ENCODE measurements at places on chromosomes 7 and 10. TPM values are rescaled to one million over a fixed set of nuclear protein-coding genes. Genes with fewer than 3 reads are reported as not detected.

GRCh38 chr10:124271676-124272075, 147.0 kb downstream of the OAT start:
- DNase-seq = no peak
- no peaks in the 10 kb centered on the region for H3K36me3 ChIP-seq
- H3K27ac ChIP-seq = no peak overlapping the region
- H3K4me1 ChIP-seq = no peaks in the 10 kb centered on the region
- H3K4me3 ChIP-seq = no peak overlapping the region

- H3K36me3 ChIP-seq = no peaks in the 10 kb centered on the region
- no peak overlapping the region for H3K27ac ChIP-seq
- H3K27me3 ChIP-seq = no peaks in the 10 kb centered on the region
- no peak for DNase-seq
Observed at GRCh38 chr10:38600146-38600545, 506.0 kb downstream of the ZNF37A start.

- H3K27me3 ChIP-seq = no peaks in the 10 kb centered on the region
- no peak for DNase-seq
- H3K4me1 ChIP-seq = peaks cover 14% of the 10 kb centered on the region
Observed at GRCh38 chr7:66669088-66669487, 40.4 kb downstream of the KCTD7 start.

DNA sequence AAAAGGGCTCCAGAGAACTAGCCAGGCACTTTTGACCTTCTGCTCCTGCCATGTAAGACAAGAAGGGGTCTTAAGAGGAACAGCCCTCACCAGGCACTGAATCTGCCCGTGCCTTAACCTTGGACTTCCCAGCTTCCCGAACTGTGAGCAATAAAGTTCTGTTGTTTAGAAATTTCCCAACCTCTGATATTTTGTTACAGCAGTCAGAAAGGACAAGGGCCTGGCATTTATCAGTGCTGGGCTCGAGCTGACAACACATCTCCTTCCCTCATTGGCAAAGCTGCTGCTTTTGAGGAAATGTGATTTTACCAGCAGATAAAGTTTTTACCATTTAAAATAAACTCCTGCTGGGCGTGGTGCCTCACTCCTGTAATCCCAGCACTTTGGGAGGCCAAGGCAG, 103.5 kb downstream of the GPR26 start:
- H3K27ac ChIP-seq = no peak overlapping the region
- H3K4me1 ChIP-seq = no peaks in the 10 kb centered on the region
- H3K27me3 ChIP-seq = 0 out of 2 replicates have a peak, but pooled peaks cover 4% of the 10 kb centered on the region

WDR86 gene
- total RNA-seq = not detected

DNA sequence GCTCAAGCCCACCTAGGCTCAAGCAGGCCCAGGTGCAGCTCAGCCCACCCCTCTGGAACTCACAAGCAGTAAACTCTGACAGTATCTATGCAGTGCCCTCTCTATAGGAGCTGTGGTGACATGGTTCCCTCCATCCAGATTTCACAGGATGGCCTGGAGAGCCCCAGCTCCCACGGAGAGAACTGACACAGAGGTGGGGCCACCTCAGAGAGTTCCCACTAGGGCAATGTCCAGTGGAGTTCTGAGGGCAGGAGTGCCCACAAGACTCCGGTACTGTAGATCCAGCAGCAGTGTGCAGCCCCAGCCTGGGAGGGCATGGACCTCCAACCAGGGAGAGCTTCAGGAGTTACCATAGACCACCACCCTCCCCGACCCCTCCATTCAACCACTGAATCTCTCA, 37.3 kb upstream of the CNPY1 start:
- peaks cover 9% of the 10 kb centered on the region for H3K4me1 ChIP-seq
- H3K4me3 ChIP-seq = no peak overlapping the region
- H3K36me3 ChIP-seq = no peaks in the 10 kb centered on the region
- H3K27ac ChIP-seq = no peak overlapping the region
- H3K27me3 ChIP-seq = peaks cover 91% of the 10 kb centered on the region
- DNase-seq = no peak

DNA sequence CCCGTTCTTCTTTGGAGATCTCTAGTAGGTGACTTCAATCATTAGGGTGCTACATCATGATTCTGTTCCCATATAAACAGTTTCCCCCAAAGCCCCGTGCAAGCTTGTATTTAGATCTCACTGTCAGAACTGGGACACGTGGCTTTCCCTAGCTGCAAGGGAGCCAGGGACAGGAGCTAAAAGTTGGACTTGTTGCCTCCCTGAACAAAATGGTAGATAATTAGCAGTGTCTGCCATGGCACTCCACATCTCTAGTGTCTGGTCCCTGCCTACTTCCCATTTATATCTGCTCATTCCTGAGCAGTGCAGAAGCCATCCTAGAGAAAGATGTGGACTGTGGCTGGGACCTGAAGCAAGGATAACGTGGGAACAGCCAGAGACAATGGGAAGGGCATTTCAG, 76.6 kb upstream of the FGFR2 start:
- DNase-seq = no peak
- H3K27me3 ChIP-seq = no peaks in the 10 kb centered on the region
- no peaks in the 10 kb centered on the region for H3K36me3 ChIP-seq
- no peaks in the 10 kb centered on the region for H3K4me1 ChIP-seq
- H3K4me3 ChIP-seq = no peak overlapping the region

DNA sequence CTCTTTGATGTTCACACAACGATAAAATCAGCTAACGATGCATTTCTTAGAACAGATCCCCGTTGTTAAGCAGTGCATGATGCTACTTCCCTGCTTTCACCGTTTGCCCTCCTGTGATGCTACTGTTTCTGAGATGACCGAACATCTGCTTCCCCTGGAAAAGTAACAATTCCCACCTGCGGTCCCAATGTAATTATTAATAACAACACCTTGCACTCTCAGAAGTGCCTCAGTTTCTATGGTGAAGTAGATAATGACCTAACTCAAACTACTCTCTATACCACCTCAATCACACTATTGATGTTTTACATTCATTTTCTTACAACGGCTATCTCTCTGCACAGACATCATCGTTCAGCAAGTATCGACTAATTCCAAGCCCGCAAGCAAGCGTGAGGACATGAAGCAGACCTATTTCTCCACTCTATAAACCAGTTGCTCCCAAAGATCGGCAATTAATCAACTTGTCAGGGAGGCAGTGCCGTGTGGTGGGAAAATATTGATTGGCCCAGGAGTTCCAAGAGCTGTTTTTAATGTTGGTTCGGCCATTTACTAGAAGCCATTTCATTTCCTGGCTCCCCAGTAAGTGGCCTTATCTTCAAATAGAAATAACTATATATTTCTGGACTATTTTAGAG, 42.7 kb downstream of the FAM107B start:
- H3K4me3 ChIP-seq = no peak overlapping the region
- peaks cover 12% of the 10 kb centered on the region for H3K27me3 ChIP-seq
- no peak overlapping the region for H3K27ac ChIP-seq
- DNase-seq = no peak
- H3K36me3 ChIP-seq = no peaks in the 10 kb centered on the region

GRCh38 chr10:101301111-101301731, 52.7 kb upstream of the BTRC start:
- H3K27me3 ChIP-seq = peaks cover 37% of the 10 kb centered on the region
- no peaks in the 10 kb centered on the region for H3K4me1 ChIP-seq
- H3K4me3 ChIP-seq = no peak overlapping the region
- H3K36me3 ChIP-seq = no peaks in the 10 kb centered on the region
- H3K27ac ChIP-seq = no peak overlapping the region

SAMD9L gene
- 0.44 TPM for total RNA-seq

OR13A1 gene
- 0.13 TPM for total RNA-seq

DNA sequence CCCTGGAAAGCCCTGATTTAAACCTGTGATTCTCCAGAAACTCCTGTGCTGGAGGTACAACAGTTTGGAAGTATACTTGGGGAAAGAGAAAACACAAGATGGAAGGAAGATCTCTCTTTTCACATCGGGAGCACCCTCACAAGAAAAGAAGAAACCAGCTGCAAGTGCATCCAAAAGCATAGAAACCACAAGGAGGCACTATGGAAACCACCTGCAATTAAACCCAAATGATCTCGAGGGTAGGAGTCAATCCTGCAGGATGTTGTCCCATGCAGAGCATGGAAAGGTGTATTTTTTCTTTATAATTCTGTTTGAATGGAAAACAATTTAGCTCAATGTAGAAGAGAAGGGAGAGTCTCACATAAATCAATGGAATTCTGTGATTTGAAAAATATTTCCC, 210.5 kb downstream of the TWIST1 start:
- H3K27me3 ChIP-seq = no peaks in the 10 kb centered on the region
- H3K4me1 ChIP-seq = no peaks in the 10 kb centered on the region

GRCh38 chr10:131785121-131785460, 115.7 kb upstream of the PPP2R2D start:
- no peaks in the 10 kb centered on the region for H3K4me1 ChIP-seq
- no peak overlapping the region for H3K4me3 ChIP-seq
- DNase-seq = no peak

MGAM2 gene
- 0.02 TPM for total RNA-seq

DNA sequence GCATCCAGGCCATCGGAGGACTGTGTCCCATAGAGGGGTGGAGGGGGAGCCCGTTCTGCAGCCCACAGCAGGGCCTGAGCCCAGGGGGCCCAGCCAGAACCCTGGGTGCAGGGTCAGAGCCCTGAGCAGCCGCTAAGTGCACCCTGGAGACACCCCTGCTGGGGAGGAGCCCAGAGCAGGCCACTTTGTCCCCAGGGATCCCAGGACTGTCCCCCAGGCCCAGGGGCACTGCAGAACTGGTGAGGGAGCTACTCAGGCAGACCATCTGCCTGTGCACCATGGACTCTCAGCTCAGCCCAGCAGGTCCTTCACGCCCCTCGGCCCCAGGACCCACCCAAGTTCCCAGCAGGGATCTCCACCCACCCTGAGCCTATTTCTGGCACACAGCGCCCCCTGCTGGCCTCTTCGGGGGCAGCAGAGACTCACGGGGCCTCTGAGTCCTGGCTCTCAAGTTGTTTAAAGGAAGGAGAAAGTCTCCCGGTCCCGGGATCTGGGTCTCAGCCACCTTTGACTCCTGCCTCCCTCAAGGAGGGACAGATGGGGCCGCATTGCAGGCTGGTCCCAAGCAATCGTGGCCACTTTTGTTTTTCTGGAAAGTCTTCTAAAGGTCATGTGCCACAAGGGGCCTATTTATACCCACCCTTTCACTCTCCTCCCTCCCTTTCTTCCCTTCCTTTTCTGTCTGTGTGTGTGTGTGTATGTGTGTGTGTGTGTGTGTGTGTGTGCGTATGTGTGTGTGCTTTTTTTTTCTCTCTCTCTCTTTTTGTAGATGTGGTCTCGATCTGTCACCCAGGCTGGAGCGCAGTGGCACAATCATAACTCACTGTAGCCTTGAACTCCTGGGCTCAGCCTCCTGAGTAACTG, 90.3 kb downstream of the MYL10 start:
- H3K27ac ChIP-seq = no peak overlapping the region
- 0 out of 3 replicates have a peak, but pooled peaks cover 3% of the 10 kb centered on the region for H3K27me3 ChIP-seq
- DNase-seq = peak; percentile 78

DNA sequence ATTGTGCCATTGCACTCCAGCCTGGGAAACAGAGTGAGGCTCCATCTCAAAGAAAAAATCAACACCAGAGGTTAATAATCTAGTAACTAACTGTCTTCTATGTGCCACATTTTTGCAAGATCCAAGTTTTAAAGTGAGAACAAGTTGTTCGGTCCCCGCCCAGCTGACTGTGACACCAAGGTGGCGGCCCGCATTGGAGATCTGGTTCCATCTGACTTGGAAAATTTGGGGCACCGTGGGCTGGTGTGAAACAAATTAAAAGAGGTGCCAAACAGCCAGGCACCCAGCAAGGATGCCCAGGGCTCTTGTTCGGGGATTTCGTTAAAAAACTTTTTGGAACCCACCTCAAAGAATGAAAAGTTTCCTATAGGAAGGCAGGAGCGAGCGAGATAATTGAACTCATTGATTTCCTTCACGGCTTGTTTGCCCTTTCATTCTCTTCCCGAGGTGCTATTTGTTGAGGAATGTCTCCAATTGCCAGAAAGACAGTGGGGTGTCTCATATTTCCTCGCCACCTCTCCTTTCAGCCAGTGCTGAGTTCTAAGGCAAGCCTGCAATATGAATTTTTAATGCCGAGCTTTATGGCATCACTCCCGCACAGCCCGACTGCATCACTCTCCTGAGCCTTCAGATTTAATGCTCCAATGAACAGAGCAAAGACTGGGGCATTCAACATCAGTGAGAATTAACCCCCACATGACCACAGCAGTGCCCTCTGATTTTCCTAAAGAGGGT, 156.9 kb upstream of the SH2B2 start:
- H3K27ac ChIP-seq = no peak overlapping the region
- peaks cover 5% of the 10 kb centered on the region for H3K4me1 ChIP-seq
- DNase-seq = no peak

DNA sequence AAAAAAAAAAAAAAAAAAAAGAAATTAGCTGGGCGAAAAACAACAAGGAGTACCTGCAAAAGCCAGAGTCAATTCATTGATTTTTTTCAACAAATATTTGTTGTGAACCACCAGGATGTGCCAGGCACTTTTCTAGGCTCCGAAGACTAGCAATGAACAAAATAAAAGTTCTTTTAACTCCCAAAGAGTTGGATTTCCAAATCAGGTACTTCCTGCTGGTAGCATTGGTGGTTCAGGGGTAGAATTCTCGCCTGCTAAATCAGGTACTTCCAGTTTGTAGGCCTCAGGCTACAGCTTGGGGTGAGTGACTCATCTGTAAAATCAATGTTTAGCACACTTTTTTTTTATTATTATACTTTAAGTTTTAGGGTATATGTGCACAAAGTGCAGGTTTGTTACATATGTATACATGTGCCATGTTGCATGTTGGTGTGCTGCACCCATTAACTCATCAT, 10.9 kb downstream of the PPA1 start:
- H3K4me3 ChIP-seq = no peak overlapping the region
- peaks cover 83% of the 10 kb centered on the region for H3K36me3 ChIP-seq
- no peaks in the 10 kb centered on the region for H3K27me3 ChIP-seq
- H3K4me1 ChIP-seq = no peaks in the 10 kb centered on the region
- DNase-seq = no peak

GRCh38 chr10:115558252-115558651, 465.1 kb downstream of the ATRNL1 start:
- H3K4me1 ChIP-seq = no peaks in the 10 kb centered on the region
- H3K27ac ChIP-seq = no peak overlapping the region
- H3K36me3 ChIP-seq = no peaks in the 10 kb centered on the region
- no peaks in the 10 kb centered on the region for H3K27me3 ChIP-seq
- no peak for DNase-seq

NPC1L1 gene
- total RNA-seq = 0.02 TPM

GRCh38 chr10:99537086-99537988, 4.6 kb downstream of the NKX2-3 start:
- H3K27ac ChIP-seq = no peak overlapping the region
- H3K4me3 ChIP-seq = no peak overlapping the region
- DNase-seq = peak; percentile 14
- H3K27me3 ChIP-seq = peaks cover 10% of the 10 kb centered on the region

DNA sequence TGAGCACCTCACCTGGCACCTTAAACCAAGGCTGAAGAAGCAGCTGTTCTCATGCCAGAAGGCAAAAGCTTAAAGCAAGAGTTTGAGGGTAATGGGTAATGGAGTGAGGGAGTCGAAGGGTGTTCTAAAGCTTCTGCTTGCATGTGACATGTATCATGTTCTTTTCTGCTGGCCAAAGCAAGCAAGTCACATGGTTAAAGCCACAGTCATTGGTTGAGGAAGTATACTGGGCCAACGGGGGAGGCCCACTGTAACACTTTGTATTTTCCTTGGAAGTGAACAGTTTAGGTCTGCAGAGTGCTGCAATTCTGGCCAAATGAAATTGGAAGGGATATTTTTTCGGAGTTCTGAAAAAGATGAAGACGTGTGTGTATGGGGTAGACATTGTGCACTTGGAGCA, 75.7 kb downstream of the REEP3 start:
- H3K27ac ChIP-seq = no peak overlapping the region
- H3K4me1 ChIP-seq = no peaks in the 10 kb centered on the region
- H3K36me3 ChIP-seq = peaks cover 26% of the 10 kb centered on the region
- H3K4me3 ChIP-seq = no peak overlapping the region
- no peaks in the 10 kb centered on the region for H3K27me3 ChIP-seq
- DNase-seq = no peak

SPDYE8 gene
- total RNA-seq = not detected

DOCK1 gene
- 0.31 TPM for total RNA-seq

Measured in K562 (cell line).